ENCODE measurements at places on chromosomes 4 and X. TPM values are rescaled to one million over a fixed set of nuclear protein-coding genes. Genes with fewer than 3 reads are reported as not detected.

GRCh38 chr4:7581477-7581876 is 146.7 kb upstream of the PSAPL1 start:
- no peaks in the 10 kb centered on the region for H3K36me3 ChIP-seq
- no peak overlapping the region for H3K4me3 ChIP-seq
- H3K27ac ChIP-seq, result no peak overlapping the region
- H3K27me3 ChIP-seq, result no peaks in the 10 kb centered on the region
- DNase-seq, result peak; percentile 57
- no peaks in the 10 kb centered on the region for H3K4me1 ChIP-seq

DNA sequence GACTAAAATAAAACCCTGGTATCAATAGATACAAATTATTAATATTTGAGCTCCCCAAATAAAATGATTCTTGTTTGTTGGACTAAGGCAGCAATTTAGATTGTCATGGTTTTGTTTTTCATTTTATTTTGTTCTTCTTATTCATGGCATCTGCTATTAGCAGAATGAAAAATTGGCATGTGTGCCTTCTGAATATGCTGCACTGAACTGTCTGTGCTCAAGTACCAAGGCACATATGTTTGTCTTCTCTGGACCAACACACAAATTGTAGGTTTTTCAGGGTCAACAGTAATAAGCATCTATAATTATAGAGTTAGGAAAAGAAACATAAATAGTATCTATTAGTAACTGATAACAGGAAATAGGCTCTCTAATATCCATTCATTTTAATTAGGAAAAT is 121.1 kb downstream of the BANK1 start:
- no peaks in the 10 kb centered on the region for H3K27me3 ChIP-seq
- H3K4me3 ChIP-seq, result no peak overlapping the region
- no peak overlapping the region for H3K27ac ChIP-seq
- DNase-seq, result no peak
- H3K36me3 ChIP-seq, result no peaks in the 10 kb centered on the region

GRCh38 chr4:111849746-111850284 is 295.4 kb upstream of the FAM241A start:
- H3K27me3 ChIP-seq, result no peaks in the 10 kb centered on the region
- no peak overlapping the region for H3K27ac ChIP-seq
- H3K4me1 ChIP-seq, result no peaks in the 10 kb centered on the region
- no peak overlapping the region for H3K4me3 ChIP-seq
- DNase-seq, result no peak

DNA sequence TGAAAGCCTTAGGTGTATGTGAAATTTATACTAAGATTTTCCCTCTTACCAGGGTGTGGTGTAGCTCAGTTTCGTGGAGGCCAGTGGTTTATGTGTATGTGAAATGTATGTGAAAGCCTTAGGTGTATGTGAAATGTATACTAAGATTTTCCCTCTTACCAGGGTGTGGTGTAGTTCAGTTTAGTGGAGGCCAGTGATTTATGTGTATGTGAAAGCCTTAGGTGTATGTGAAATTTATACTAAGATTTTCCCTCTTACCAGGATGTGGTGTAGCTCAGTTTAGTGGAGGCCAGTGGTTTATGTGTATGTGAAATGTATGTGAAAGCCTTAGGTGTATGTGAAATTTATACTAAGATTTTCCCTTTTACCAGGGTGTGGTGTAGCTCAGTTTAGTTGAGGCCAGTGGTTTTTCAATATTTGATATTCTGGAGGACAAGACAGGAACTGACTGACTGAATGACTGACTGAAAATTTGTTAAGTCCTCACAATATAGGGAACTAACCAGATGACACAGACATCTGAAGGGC is 143.7 kb downstream of the NEXMIF start:
- DNase-seq, result no peak
- H3K4me3 ChIP-seq, result no peak overlapping the region
- no peaks in the 10 kb centered on the region for H3K4me1 ChIP-seq

DNA sequence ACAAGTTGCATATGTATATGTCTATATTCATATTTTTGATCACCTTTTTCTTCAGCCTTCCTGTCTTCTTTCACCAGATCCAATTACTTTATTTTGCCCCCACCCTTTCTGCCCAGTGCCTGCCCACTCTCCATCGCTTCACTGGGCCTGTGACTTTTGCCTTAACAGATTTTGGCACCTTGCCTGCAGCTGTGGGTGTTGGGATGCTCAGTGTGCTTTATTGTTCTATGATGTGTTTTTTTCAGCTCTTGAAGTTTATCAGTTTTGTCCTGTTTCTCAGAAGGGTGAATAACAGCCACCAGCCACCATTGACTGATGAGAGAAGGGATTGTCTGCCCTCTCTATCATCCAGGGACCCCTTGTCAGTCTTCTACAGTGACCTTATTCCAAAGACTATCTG is 77.2 kb upstream of the GALNT7 start:
- H3K4me3 ChIP-seq, result no peak overlapping the region
- H3K36me3 ChIP-seq, result no peaks in the 10 kb centered on the region
- peak; percentile 23 for DNase-seq
- H3K27me3 ChIP-seq, result no peaks in the 10 kb centered on the region
- H3K4me1 ChIP-seq, result no peaks in the 10 kb centered on the region
- H3K27ac ChIP-seq, result no peak overlapping the region

DNA sequence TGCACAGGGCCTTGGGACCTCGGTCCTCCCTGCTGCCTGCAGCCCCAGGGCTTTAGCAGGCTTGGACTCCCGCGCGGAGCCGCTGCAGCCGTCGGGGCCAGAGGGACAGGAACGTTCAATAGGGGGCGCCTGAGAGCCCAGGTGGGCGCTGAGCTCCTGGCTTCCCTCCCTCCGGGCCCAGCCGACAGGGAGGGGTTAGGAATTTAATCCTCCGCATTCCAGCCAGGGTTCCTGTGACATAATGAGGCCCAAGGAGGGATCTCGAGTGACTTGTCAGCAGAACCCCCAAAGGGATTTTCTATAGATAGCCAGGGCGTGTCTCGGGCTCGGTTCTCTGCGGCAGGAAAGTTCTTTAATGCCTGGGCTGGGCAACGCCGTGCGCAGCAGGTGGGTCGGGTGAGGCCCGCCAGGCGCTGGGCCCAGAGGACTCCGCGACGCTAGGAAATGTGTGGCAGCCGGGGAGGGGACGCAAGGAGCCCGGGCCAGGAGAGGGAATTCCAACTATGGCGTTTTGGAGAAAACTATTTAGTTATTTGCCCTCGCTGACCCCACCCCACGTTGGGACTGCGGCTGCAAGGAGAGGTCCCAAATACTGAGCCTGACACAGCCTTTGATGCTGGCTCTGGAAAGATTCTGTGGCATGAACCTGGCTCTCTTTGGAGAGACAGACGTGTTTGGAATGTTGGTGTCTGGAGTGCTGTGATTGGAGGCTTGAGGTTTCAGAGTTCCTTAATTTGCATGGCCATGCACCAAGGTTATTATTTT is 285.2 kb upstream of the GATB start:
- H3K27me3 ChIP-seq, result no peaks in the 10 kb centered on the region
- H3K27ac ChIP-seq, result no peak overlapping the region
- H3K36me3 ChIP-seq, result no peaks in the 10 kb centered on the region
- no peaks in the 10 kb centered on the region for H3K4me1 ChIP-seq

DNA sequence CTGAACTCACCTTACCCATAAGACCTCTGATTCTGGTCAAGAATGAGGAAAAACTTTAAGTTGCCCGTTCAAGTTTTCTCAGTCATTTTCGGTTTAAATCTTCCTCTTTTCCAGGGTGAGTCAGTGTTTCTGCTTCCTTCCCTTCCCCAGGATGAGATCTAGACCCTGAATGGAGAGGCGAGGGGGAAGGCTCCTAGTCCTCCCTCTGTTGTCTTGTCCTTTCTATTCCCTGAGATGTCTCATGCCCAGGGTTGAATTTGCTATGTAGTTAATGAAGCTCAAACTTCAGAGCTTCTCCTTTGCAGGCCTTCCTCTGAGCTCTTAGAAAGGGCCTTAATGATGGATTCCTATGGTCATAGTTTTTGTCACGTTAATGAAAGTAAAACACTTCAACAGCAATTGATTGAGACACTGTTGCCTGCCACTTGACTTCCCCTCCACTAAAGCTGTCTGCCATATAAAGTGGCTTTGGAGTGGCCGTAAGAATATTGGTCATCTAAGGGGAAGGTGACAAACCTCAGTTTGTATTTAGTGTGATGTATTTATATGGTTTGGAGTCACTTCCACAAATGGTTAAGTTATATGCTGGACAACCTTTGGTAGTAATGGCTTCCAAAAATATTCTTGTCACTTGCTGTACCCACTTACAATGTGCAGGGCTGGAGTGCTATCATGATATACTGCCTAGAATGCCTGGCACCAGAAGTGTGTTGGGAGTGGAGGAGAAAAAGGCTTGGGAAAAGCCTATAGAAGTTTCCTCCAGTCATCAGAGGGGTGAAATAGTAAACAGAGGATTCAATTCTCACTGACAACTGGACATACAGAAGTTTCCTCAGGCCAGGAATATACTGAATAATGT is 24.3 kb upstream of the GPRIN3 start:
- no peak for DNase-seq
- H3K27ac ChIP-seq, result no peak overlapping the region
- H3K36me3 ChIP-seq, result no peaks in the 10 kb centered on the region
- no peaks in the 10 kb centered on the region for H3K27me3 ChIP-seq
- no peak overlapping the region for H3K4me3 ChIP-seq
- H3K4me1 ChIP-seq, result no peaks in the 10 kb centered on the region

DNA sequence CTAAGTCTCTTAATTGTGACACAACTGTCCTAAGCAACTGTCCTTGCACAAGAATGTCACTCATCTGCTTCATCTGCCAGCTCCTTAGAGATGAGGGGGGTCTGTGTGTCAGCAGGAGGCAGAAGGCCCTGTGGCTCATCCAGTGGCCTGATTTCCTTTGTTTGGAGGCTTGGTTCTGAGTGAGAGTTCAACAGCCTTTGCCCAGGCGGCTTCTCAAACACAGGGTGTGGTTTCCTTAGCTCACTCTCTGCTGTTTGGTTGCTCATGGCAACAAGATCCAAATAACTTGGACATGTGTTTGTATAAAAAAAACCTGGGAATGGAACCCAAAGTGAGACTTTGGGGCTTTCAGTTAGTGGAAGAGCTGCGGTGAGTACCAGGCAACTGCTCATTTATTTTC is 46.6 kb downstream of the MAP7D3 start:
- H3K4me3 ChIP-seq, result no peak overlapping the region
- H3K27me3 ChIP-seq, result no peaks in the 10 kb centered on the region
- no peak for DNase-seq
- H3K27ac ChIP-seq, result no peak overlapping the region

DNA sequence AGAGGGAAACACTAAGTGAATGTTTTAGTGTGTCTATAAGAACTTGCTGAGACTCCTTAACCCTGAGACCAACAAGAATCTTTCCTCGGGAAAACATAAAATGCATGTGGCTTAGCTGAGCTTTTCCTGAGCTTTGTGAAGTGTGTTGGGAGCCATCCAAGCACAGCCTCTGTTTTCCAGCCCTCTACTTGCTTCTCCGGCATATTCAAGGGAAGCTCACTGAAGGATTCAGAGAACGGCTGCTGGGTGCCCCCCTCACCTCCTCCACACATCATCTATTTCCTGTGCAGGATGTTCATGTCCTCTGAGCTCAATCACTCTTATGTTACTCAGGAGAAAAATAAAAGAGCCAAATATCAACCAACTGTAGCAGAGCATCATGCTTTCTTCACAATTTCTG is 492.1 kb downstream of the IL15 start:
- H3K4me3 ChIP-seq, result no peak overlapping the region
- H3K27ac ChIP-seq, result no peak overlapping the region
- no peaks in the 10 kb centered on the region for H3K4me1 ChIP-seq
- H3K36me3 ChIP-seq, result no peaks in the 10 kb centered on the region
- no peaks in the 10 kb centered on the region for H3K27me3 ChIP-seq

GRCh38 chr4:140654495-140654814 is 85.7 kb upstream of the UCP1 start:
- H3K27me3 ChIP-seq, result no peaks in the 10 kb centered on the region
- H3K4me1 ChIP-seq, result no peaks in the 10 kb centered on the region
- DNase-seq, result no peak
- H3K27ac ChIP-seq, result no peak overlapping the region
- no peaks in the 10 kb centered on the region for H3K36me3 ChIP-seq

DNA sequence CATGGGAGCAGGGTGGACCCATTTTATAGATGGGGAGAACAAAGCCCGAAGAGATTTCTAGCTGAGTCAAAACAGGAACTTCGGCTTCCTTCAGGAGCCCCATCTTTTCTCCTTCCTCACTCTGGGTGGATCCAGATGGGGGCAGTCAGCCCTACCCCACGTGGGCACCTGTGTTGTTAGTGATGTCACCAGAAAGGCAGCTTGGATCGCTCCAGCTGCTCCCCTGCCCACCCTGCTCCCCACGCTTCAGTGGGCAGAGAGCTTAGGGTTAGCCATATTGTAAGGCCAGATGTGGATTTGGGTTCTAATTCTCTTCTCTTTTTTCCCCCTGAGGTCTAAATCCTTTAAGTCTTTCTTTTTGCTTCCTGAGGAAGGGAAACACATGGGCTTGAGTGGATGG is 132.3 kb upstream of the PJA1 start:
- no peak for DNase-seq
- no peaks in the 10 kb centered on the region for H3K36me3 ChIP-seq
- H3K4me1 ChIP-seq, result no peaks in the 10 kb centered on the region
- H3K4me3 ChIP-seq, result no peak overlapping the region
- H3K27ac ChIP-seq, result no peak overlapping the region

DNA sequence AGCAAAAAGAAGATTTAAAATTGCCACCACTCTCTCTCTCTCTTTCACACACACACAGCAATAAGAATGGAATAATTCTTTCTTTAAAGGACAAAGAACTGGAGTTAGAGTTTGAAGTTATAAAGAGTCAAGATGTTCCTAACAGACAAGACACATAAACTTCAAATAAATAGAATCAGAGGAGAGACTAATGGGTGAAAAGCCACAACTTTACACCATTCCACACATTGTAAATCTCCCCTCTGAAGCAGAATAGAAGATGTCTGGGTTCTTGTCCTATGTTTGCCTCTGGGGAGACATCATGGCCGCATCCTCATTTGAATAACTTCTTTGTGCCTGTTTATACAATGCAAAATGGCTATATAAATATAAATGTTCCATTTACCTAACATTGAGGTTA is 39.6 kb downstream of the SLC39A8 start:
- no peaks in the 10 kb centered on the region for H3K27me3 ChIP-seq
- H3K4me3 ChIP-seq, result no peak overlapping the region
- no peaks in the 10 kb centered on the region for H3K36me3 ChIP-seq
- no peak overlapping the region for H3K27ac ChIP-seq
- DNase-seq, result no peak
- no peaks in the 10 kb centered on the region for H3K4me1 ChIP-seq

- no peak within 1 kb of the TSS for H3K27ac ChIP-seq
- no peak within 1 kb of the TSS for H3K4me3 ChIP-seq
- no peaks in the 10 kb centered on the region for H3K36me3 ChIP-seq
- no peak for DNase-seq
- H3K4me1 ChIP-seq, result no peaks in the 10 kb centered on the region
These were observed at the start of gene LNX1 for GRCh38 chr4:53591372-53591892. LNX1 (minus strand) TSS chr4:53591486; CDS start chr4:53574002, 17,484 bp downstream.

GRCh38 chr4:118680808-118681207 is 4.4 kb upstream of the METTL14 start:
- no peak overlapping the region for H3K27ac ChIP-seq
- no peak overlapping the region for H3K4me3 ChIP-seq
- no peak for DNase-seq
- H3K27me3 ChIP-seq, result no peaks in the 10 kb centered on the region

Gene PABPC4L
- total RNA-seq, result 1.0 TPM

Gene SLC9B1
- total RNA-seq, result 27.2 TPM

Gene LONRF3
- 9.7 TPM for total RNA-seq

Gene CENPI
- 2.5 TPM for total RNA-seq

Gene RASL11B
- 16.7 TPM for total RNA-seq

Gene PPID
- total RNA-seq, result 25.1 TPM

Gene PLA2G12A
- total RNA-seq, result 14.1 TPM
